ENCODE measurements at places on chromosomes 6 and 20. TPM values are rescaled to one million over a fixed set of nuclear protein-coding genes. Genes with fewer than 3 reads are reported as not detected.

The TXLNB gene
- 1.1 TPM for total RNA-seq

The BMP5 gene
- total RNA-seq, result 0.32 TPM

The FAM83B gene
- not detected for total RNA-seq

The SYNDIG1 gene
- 11.3 TPM for total RNA-seq

The SCGN gene
- not detected for total RNA-seq

The WFDC9 gene
- total RNA-seq, result not detected

- no peak for DNase-seq
Observed at GRCh38 chr20:19260412-19261090, 48.1 kb downstream of the SLC24A3 start.

GRCh38 chr6:156633291-156633690, 143.9 kb upstream of the ARID1B start:
- DNase-seq, result peak; percentile 79

- peak; percentile 84 for DNase-seq
Observed at GRCh38 chr20:63690898-63691710, 5.3 kb upstream of the TNFRSF6B start.

DNA sequence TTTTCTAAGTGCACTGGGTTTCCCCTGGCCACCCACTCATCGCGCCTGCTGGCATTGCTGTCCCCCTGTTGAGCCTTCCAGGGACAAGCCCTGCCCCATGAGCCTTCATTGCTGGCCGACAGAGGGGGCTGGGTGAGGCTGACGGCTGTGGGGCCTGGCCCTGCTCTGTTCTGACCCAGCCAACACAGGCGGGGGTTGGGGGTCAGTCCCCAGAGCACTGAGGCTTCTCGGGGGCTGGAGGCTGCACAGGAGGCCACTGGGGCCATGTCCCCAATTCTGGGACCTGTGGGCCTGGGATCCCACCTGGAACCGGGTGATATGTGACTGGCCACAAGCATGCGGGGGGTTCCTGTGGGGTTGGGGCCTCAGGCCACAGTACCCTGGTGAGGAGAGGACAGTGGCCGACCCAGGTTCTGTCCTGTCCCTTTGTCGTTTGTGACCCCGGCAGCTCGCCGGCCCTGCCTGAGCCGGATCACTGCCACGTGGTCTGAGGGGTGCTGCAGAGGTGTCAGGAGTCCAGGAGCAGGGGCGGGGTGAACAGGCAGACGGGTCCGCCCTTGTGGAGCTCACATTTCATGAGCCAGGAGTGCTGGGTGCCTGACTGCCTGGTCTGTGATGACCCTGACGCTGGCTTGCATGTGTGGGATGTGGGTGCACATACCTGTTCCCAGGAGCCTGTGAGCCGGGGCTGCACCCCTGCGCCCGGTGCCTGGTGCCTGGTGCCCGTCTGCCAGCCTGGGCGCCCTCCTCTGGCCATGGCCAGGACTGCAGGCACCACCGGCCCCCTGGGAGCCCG, 2.1 kb upstream of the COL20A1 start:
- DNase-seq, result no peak

DNA sequence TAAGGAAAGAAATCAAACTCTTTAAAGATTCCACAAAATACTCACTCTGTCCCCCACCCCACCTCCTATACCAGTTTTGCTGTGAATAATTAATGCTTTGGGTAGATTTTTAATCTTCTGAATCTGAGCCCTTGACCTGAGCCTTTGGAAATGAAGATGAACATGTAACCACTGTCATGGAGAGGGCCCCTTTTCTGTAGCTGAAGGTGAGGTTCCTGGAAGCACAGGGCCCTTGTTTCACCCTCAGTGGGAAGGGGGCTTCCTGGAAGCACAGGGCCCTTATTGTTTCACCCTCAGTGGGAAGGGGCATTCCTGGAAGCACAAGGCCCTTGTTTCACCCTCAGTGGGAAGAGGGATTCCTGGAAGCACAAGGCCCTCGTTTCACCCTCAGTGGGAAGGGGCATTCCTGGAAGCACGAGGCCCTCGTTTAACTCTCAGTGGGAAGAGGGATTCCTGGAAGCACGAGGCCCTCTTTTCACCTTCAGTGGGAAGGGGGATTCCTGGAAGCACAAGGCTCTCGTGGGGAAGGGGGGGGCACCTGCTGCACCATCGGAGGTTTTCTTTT, 75.7 kb downstream of the DACT2 start:
- DNase-seq, result peak; percentile 48

GRCh38 chr6:699319-699718, 6.4 kb upstream of the EXOC2 start:
- no peak for DNase-seq

DNA sequence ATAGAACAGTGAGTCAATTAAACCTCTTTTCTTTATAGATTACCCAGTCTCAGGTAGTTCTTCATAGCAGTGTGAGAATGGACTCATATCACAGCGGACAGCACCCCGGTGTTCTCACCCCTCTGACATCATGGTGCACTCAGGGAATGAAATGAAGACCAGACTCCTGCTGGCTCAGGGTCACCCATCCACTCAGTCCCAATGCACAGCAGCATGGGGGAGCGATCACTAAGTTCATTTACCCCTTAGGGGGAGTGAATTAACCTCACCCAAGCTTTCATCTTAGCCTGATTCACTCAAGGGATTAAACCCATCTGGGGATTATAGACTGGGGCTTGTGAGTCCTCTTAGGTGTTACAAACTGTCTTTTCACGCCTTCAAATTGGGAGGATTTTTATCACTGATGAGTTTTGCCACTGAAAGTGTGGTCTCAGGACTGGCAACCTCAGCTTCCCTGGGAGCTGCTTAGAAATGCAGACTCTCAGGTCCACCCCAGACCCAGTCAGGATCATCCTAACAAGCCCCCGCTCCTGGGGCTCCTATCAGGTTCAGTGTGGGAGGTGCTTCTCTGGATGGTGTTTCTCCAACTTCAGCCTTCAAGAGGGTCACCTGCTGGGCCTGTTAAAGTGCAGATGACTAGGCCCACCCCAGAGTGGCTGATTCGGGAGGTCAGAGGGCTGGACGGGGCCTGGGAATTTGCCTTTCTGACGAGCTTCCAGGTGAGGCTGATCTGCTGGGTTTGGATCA, 44.3 kb upstream of the FRMD1 start:
- peak; percentile 32 for DNase-seq

DNA sequence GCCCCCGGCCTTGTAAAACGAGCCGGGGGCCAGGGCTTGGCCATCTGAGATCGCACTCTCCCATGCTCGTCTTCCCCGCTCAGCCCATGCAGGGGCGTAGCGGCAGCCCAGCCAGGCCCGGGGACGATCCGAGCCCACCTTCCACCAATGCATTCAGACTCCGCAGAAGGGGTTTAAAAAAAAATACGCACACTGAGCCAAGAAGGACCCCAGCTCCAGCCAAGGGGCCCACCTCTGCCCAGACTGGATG, 320 bp downstream of the GSTA4 start:
- DNase-seq, result peak; percentile 86

DNA sequence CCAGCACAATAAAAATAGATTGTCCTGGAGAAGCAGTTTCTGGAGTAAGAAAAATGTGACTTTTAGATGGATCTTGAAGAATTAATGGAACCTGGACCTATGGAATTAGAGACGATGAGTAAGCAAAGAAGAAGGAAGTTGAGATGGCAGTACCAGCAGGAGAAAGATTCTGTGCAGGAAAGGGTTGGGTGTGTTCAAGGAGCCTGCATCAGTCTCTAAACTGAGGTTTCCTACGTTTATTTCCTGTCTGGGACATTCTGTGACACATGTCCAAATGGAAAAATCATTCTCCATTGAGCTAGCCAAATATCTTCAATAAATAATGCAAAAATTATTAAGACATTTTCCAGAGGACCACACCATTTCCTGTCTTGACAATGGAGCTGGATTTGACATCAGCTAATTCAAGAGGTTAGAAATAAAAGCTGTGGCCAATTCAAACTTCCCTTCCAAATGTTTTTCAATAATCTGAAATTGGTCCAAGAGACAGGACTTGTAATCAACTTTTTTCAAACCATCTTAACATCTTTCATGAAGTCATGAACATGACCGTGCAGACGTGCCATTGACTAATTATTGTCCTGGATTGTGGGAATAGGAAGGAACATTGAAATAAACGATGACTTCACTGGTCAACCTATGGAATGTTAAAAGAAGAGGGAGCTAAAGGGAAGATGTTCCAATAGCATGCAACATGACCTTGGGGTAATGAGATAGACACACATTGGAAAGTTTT, 198.3 kb downstream of the ZNF217 start:
- no peak for DNase-seq

GRCh38 chr6:124479991-124480430, 482.2 kb upstream of the RNF217 start:
- DNase-seq, result no peak

DNA sequence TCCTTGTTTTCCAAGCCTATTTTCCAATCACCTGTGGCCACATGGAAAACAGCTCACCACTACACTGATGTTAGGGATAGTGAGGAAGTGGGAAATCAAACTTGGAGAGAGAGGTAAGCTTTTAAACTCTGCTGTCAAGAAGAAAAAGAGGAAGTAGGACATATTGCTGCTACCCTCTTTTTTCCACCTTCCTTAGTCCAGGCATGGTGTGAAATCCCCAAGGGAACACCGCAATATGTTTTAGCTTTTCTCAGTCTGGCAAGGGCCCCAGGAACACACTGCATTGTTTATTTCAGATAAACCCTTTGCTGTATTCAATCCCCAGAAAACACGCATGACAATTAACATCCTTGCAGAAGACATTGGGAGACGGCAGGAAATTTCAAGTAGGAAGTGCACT, 61.3 kb downstream of the HS3ST5 start:
- DNase-seq, result no peak

DNA sequence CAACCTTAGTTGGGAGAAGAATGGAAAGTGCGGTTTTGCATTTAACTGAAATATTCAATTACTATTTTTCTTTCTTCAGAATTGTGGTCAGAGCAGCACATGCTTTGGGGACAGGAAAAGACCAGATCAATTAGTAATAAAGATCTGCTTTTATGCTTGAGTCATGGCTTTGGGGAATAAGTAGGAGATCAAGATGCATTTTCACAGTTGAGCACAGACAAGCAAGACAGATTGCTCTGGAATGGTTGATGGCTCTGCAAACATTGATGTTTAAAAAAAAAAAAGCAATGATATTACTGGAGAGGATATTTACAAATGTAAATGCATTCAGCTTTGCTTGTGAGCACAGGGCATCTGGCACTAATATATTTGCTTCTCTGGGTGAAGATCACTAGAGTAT, 224.4 kb upstream of the SASH1 start:
- DNase-seq, result no peak

GRCh38 chr6:119350952-119351372, 1.4 kb upstream of the MAN1A1 start:
- no peak for DNase-seq

- DNase-seq, result no peak
Observed at GRCh38 chr20:33067806-33068205, 11.6 kb upstream of the BPIFB4 start.

DNA sequence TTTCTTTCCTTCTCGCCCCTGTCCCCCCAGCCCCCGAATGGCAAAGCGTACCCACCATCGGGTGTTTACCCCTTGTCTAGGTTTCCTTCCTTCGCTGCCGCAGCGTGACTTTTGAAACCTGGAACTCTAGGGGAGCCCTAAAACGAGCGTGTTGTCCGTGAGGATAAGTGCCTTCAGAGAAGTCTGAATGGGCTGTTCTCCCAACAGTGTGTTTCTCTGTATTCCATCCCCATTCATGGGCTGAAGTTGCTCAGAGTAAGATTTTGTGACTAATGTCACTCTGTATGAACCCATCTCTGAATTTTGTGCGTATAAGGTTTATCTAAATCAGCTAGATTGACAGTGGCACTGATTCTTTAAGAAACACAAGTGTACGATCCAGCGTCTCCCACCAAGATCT, 949 bp downstream of the MACROD2 start:
- no peak for DNase-seq

- DNase-seq, result no peak
Observed at GRCh38 chr20:53412577-53413185, 181.0 kb downstream of the ZNF217 start.

- no peak for DNase-seq
Observed at GRCh38 chr6:118382126-118382525, 166.0 kb upstream of the PLN start.

DNA sequence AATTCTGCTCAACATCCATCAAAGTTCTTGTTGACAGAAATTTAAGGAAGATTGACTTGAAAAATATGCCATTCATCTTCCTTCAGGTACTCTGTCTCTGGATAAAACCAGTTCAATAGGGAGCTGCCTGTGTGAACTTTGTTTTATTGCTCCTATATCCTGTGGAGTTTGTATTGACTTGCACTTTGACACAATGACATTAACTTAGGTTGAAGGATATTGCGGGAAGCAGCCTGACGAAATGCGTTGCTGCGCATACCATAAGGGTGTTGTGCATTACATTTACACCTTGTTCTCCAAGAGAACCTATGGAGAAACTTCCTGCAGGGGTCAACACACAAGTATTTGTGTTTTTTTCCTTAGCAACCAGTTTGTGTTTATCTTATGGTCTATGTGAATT, 185.4 kb upstream of the GRIK2 start:
- no peak for DNase-seq

DNA sequence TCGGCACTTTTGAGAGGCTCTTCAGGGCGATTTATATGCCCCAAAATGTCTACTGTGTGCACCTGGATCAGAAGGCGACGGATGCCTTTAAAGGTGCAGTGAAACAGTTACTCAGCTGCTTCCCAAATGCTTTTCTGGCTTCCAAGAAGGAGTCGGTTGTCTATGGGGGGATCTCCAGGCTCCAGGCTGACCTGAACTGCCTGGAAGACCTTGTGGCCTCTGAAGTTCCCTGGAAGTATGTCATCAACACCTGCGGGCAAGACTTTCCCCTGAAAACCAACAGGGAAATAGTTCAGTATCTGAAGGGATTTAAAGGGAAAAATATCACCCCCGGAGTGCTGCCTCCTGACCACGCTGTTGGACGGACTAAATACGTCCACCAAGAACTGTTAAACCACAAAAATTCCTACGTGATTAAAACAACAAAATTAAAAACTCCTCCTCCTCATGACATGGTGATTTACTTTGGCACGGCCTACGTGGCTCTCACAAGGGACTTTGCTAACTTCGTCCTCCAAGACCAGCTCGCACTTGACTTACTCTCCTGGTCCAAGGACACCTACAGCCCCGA, 8.2 kb downstream of the GCNT2 start:
- no peak for DNase-seq

DNA sequence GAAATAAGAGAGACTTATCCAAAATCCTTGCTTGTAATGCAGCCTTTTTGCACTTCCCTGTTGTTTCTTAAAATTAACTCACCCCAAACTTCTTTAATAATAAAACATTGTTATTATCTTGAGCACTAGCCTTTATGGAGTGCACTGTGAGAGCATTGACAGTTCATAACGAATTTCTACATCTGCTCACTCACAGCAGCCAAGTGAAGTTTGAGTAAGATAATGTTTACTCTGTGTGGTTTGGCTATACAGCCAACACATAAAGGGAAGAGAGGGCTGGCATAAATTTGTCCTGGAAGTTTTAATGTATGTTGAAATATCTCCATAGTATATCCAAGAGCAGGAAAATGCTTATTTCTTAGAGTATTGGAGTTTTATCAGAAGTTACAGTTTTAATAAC, 227.9 kb downstream of the FRK start:
- no peak for DNase-seq
